ENCODE measurements at places on chromosomes 2 and 18.

DNA sequence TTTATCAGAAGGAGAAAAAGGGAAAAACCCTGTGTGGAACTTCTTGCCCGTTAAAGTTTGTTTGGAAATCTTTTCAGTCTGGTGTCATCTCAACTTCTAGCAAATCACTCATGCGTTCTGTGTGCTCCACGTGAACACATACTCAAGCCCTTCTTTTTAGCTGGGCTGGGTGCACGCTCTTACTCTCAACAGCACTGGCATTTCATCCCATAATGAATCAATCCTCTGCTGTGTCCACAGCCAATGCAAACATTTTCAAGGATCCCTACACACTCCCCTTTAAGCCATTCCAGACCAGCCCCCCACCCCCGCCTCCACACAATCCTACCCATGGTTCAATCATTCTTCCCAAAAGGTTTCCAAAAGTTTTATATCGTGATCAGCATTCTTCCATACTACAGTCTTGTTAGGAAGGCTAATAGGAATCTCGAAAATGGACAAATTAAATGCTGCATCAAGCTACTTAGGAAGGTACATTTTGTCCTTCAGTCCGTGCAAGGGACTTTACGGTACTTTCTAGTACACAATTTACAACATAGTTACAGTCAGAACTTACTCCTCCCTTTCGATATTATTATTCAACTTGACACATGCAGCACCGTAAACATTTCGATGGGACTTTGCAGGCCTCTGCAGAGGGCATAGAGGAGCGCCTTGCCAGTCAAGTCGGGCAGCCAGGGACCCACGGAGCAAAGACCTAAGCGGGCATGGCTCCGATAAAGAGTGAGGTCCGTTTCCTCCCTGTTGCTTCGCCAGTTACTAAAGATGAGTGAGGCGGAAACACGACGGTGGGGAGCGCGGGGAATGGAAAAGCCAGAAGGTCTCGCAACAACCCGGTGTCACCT is 1.4 kb downstream of the PTGR3 start:
- DNase-seq = no peak

- DNase-seq = no peak
Measured at GRCh38 chr2:61135510-61135909, 26.5 kb upstream of the C2orf74 start.

DNA sequence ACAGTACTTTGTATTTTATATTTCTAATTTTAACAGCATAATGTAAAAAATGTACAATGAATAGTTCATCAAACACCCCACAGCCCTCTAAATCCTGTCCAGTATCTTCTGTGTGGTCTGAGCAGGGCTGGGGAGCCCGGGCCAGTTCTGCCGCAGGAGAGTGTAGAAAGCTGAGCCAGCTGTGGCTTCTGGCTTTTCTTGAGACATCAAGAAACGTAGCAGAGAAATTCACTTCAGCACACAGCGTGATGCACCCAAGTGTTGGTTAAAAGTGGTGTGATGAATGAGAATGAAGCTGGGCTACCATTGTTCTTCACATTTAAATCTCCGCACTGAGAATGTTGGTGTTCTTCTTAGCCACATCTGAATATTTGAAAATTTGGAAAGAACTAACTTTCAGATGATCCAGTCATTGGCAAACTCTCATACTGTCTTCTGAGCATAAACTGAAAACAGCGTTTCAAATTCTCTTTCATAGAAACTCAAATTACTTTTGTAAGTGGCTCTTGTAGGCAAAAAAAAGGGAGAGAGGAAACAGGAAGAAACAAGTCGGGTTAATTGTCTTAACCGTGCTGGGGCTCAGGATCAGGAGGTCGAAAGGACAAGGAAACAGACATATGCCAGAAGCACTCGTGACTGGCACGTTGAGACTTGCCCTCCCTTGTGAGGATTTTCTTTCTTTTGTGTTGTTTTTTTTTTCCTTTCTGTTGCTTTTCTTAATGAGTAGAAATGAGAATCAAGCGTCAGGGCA is 23.4 kb upstream of the TMEM87B start:
- no peak for DNase-seq

GRCh38 chr2:175318542-175318941 is 137.0 kb upstream of the ATP5MC3 start:
- DNase-seq = no peak

DNA sequence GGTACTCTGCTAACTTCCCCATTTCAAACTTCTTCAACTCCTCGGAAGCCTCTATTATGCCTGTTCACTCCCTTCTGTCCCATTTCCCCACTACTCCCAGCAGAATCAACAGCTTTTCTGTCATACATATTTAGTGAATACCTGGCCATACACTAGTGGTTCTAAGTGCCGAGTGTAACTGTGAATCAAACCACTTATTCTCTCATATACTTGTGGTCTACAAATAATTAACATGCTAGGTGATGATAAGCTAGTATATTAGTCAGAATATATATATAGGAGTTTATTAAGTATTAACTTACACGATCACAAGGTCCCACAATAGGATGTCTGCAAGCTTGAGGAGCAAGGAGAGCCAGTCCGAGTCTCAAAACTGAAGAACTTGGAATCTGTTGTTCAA is 150.7 kb downstream of the CCDC102B start:
- no peak for DNase-seq
